Lung microvascular endothelial cell (primary cell): ENCODE measurements at places on chromosomes 13 and 19.
A peak's percentile ranks its signal among the peaks of the same experiment; 100 is the strongest.

DNA sequence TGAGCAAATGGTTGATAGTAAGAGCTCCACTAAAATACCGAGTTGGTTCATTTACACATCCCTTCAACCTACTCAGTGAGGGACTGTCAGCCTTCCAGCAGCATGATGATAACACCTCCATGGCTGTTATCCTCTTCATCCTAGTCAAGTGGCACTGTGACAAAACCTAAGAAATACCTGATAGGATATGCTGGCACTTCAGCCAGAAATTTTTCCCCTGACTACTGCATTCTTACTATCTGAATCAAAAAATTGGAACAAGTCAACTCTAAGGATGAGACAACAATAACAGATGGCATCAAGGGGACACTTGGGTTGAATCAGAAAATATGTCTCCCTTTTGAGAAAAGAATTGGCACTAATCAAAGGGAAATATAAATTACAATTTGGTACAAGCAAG lies 193.9 kb downstream of the KCTD12 start:
- DNase-seq = no peak

- peak; percentile 84 for DNase-seq
Observed at GRCh38 chr13:98570929-98571372, 6.0 kb downstream of the STK24 start.

- DNase-seq = peak; percentile 35
Observed at GRCh38 chr19:53989600-53990533, 1.6 kb upstream of the CACNG6 start.

DNA sequence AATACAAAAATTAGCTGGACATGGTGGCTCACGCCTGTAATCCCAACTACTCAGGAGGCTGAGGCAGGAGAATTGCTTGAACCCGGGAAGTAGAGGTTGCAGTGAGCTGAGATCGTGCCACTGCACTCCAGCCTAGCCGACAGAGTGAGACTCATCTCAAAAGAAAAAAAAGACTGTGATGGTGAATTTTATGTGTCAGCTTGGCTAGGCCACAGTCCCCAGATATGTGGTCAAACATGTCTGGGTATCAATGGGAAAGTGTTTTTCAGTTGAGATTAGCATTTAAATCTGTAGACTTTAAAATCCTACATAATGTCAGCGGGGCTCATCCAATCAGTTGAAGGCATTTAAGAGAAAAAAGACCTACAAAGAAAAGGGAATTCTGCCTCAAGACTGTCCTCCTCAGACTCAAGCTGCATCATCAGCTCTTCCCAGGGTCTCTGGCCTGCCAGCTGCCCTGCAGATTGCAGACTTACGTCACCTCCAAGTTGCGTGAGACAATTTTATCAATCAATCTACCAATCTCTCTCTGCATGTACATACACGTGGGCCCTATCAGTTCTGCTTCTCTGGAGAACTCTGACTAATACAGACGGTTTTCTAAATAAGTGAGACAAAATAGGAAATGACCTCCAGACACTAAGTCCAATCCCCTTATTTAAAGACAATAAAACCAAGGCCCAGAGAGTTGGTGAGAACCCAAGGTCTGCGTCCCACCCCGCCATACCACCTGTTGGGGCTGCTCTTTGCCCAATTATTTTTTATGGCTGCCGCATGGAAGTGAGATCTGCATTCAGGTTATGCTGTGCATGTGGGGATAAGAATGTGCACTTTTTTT lies 99.2 kb downstream of the ABCC4 start:
- no peak for DNase-seq

DNA sequence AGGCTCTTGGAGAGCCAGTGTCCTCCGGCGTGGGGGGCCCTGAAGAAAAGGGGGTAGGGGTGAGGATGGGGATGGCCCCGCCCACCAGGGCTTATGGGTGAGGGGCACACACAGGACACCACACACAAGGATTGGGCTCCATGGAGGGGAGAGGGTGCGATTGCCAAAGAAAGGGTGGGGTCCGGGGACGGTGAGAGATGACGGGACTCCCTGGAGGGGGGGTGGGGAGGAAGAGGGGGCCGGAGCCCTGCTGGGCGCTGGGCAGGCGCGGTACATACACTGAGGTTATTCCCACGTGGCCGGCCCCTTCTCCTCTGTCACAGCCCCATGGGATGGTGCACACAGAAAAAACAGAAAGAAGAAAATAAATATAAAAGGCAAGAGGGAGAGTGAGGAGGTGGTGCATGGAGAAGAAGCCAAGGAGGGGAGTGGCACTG lies 60.1 kb downstream of the IER2 start:
- DNase-seq = no peak

DNA sequence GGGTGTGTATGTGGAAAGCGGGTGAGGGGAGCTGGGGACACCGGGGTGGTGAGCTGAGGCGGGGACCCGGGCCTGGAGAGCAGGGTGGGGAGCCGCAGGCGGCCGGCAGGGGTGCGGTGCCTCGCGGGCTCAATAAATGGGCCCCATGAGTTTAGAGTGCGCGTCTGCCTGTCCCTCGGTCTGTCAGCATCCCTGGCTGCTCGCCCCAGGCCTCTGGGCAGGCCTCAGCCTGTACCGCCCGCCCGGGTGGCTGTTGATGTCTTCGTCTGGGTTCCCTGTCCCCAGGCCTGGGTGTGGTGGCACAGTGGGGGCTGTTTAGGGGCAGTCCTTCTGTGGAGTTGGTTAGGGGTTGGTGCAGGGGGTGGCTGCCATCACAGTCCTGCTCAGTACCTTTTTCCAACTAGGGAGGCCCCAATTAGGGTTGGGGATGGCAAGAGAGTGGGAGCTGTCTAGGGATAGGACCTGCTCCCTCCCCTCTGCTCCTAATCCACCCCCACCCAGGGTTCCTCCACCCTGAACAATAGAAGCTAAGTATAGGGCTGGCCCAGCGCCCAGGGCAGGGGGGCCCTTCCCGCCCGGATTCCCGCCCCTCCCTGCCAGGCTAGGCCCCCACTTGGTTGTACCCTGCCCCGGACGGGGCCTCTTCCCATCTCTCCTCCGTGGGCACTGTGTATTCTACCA lies 12.2 kb downstream of the CIC start:
- DNase-seq = peak; percentile 58

DNA sequence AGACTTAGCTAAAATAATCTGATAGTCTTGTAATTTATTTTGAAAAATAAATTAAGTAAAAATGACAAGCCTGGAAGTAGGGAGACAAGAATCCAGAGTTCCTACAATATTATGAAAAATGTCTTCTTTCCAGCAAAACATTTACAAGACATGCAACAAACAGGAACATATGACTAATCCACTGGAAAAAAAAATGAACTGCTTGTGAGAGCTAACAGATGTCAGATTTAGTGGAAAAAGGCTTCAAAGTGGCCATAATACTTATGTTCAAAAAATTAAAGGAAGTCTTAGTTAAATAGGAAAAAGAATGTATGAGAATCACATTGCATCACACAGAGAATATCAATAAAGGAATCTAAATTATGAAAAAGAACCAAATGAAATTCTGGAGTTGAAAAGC lies 2082.0 kb upstream of the PCDH20 start:
- DNase-seq = no peak

DNA sequence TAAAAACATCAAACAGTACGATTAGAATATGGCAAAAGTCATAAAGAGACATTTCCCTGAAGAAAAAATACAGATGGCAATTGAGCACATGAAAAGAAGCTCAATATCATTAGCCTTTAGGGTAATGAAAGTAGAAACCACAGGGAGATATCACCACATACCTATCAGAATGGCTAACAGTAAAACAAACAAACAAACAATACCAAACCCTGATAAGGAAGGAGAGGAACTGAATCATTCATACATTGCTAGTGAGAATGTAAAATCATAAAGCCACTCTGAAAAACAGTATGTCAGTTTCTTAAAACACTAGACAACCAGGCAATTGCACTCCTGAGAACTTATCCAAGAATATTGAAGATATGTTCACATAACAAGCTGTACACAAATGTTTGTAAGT lies 1342.5 kb upstream of the SLC10A2 start:
- no peak for DNase-seq

GRCh38 chr13:88656751-88657150 lies 985.6 kb downstream of the SLITRK5 start:
- DNase-seq = no peak

DNA sequence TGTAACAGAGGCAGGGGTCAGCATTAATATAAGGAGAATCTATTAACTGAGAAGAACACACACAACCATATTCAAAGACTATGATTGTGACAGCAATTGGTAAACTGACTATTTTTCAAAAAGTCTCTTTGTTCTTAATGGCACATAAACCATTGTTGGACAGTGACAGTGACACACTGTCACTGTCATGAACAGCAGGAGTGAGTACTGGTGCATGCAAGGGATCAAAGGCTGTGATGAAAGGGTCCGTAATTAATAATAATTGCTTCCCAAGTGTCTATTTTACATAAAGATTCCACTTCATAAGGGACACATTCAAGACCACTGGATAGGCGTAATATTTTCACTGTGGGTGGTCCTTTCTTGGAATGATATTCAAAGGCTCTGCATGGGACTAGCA lies 50.7 kb downstream of the LHFPL6 start:
- no peak for DNase-seq

DNA sequence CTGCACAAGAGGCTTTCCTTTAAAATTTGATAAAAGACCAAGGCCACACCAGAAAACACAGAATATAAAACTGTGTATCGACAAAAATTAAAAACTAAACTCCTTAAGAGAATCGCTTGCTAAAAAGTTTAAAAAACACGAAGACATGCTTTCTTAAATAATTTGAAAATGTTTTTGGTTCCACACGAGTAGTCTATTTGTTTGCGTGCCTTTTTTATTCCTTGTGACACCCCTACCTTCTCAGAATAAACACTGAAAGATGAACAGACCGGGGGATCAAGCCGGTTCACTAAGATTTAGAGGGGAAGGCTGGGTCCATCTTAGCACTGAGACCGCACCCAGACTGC lies 256.4 kb upstream of the STARD13 start:
- DNase-seq = no peak

- DNase-seq = no peak
Observed at GRCh38 chr13:39023761-39024160, 14.1 kb downstream of the PROSER1 start.

- DNase-seq = no peak
Observed at GRCh38 chr13:40787062-40787461, 2.3 kb upstream of the SLC25A15 start.

DNA sequence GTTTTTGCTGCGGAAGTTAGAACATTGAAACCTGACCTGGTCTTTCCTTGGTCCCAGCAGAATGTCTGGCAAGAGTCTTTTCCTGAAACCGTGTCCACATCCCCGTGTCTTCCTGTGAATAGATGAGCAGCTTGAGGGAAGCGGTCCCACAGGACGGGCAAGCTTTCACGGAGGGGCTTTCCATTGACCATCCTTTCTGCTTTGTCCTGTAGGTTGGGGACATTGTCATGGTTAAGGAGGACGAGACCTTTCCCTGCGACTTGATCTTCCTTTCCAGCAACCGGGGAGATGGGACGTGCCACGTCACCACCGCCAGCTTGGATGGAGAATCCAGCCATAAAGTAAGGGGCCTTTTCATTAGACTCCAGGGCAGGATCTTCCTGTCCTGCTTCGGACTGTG lies 126.0 kb downstream of the ATP11A start:
- no peak for DNase-seq

GRCh38 chr13:45781553-45782326 lies 69.8 kb downstream of the SIAH3 start:
- peak; percentile 6 for DNase-seq

GRCh38 chr13:76292726-76293125 lies 593.5 kb downstream of the KCTD12 start:
- DNase-seq = no peak

DNA sequence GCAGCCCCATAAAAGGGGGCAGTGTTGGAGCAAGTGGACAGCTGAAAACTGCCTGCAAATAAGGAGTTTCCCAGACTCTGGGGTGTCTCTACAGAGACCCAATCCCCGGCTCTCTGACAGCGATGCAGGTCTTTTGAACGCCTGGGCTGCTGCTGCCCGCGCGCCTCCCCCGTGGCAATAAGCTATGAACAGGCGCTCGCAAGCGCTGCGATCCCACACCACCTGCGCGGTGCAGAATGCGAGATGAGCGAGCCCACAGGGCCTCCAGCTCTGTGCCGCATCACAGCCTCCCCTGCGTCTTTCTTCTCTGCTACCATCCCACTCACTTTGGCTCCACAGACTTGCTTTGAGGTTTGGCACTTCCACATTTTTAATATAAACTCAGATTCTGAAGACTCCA lies 62.3 kb downstream of the KCTD15 start:
- no peak for DNase-seq

DNA sequence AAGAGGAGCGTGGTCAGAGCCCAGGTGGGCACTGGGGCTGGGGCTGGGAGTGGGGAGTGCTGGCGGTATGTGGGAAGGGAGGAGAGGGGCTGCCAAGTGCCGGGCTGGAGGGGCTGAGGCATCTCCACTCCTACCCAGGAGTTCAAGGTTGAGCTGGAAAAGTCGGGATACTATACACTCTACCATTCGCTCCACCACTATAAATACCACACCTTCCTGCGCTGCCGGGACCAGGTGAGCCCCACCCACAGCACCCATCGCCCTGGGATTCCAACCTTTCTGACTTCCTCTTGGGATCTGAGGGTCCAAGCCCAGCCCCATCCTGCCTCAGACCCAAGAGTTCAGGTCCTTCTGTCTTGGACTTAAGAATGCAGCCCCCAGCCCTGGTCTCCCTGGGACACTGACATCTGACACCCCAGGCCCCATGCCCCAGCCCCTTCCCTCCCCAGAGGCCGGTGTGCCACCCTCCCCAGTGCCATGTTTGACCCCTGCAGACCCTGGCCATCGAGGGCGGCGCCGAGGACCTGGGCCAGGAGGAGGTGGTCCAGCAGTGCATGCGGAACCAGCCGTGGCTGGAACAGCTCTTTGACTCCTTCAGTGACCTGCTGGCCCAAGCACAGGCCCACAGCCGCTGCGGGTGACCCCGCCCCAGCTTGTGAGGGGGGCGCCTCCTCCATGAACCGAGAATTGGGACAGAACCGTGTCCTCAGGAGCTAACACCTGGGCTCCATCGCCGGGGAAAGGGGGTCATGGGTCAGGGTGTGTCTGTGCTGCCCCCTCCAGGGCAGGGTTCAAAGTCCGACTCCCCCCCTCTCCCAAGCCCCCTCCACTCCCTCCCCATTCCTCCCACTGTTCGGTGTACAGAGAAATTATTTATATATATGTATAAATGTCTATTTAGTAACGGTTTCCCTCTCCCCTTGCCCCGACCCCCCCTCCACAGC lies 14.7 kb downstream of the RRAS start:
- no peak for DNase-seq

GRCh38 chr13:28819046-28819730 lies 951 bp upstream of the MTUS2 start:
- DNase-seq = no peak
